SK-N-SH (cell line): ENCODE measurements at places on chromosomes 5 and 9. TPM values are rescaled to one million over a fixed set of nuclear protein-coding genes. Genes with fewer than 3 reads are reported as not detected.

The BNC2 gene
- 8.8 and 9.6 TPM in 2 replicates for polyA plus RNA-seq

The ENTR1 gene
- polyA plus RNA-seq, result 71.3 and 75.0 TPM in 2 replicates

GRCh38 chr9:33742519-33742918 lies 52.8 kb upstream of the PRSS3 start:
- no peak for DNase-seq

GRCh38 chr9:134454476-134454857 lies 128.2 kb downstream of the RXRA start:
- DNase-seq, result no peak

The SV2C gene
- polyA plus RNA-seq, result 0.05 and 0.13 TPM in 2 replicates
